ENCODE measurements at places on chromosomes 12 and 14. TPM values are rescaled to one million over a fixed set of nuclear protein-coding genes. Genes with fewer than 3 reads are reported as not detected.

DNA sequence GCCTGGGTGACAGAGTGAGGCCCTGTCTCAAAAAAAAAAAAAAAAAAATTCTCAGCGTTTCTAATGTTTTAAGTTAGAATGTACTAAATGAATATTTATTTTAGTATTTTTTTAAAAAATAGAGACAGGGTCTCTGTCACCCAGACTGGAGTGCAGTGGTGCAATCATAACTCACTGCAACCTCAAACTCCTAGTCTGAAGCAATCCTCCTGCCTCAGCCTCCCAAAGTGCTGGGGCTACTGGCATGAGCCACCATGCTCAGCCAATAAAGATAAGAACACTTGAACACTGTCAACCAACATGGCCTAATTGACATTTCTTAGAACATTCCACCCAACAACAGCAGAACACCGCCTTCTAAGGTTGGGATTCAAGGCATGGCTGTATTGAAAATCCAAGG is 5.1 kb upstream of the DYNC1H1 start:
- peaks cover 2% of the 10 kb centered on the region for H3K27me3 ChIP-seq
- H3K4me1 ChIP-seq = peaks cover 12% of the 10 kb centered on the region
- H3K4me3 ChIP-seq = no peak overlapping the region
- H3K36me3 ChIP-seq = no peaks in the 10 kb centered on the region

DNA sequence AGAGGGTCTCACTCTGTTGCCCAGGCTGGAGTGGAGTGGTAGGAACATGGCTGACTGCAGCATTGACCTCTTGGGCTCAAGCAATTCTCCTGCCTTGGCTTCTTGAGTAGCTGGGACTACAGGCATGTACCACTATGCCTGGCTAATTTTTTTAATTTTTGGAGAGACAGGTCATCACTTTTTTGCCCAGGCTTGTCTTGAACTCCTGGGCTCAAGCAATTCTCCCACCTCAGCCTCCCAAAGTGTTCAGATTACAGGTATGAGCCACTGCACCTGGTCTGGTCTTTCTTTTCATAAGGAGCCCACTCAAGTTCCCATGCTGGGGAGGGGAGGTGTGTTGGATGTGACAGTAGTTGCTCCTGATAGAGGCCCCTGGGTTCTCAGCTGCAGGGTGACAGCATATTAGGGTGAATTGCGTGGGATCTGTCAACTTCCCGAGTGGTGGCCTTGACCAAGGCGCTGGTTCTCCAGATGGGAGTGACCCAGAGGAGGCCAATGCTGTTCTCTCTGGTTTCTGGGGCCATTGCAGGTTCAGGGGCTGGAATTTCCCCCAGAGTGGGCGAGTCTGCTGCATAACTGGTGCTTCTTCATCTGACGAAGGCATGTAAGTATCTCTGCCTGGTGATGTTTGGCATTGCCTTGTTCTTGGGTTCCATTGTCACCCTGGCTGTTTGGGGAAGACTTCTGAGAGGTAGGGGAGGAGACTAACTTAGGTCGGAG is 52.4 kb upstream of the ESRRB start:
- no peak overlapping the region for H3K4me3 ChIP-seq
- no peak for DNase-seq
- H3K36me3 ChIP-seq = no peaks in the 10 kb centered on the region
- no peaks in the 10 kb centered on the region for H3K4me1 ChIP-seq
- no peak overlapping the region for H3K27ac ChIP-seq

GRCh38 chr14:104135904-104136471 is 2.4 kb upstream of the KIF26A start:
- peaks cover 4% of the 10 kb centered on the region for H3K4me1 ChIP-seq
- peaks cover 28% of the 10 kb centered on the region for H3K27me3 ChIP-seq
- H3K36me3 ChIP-seq = no peaks in the 10 kb centered on the region

- no peaks in the 10 kb centered on the region for H3K36me3 ChIP-seq
- no peak overlapping the region for H3K4me3 ChIP-seq
- H3K4me1 ChIP-seq = no peaks in the 10 kb centered on the region
- no peaks in the 10 kb centered on the region for H3K27me3 ChIP-seq
- no peak overlapping the region for H3K27ac ChIP-seq
These were observed 81.2 kb downstream of the BMP4 start for GRCh38 chr14:53875324-53875897.

- no peaks in the 10 kb centered on the region for H3K27me3 ChIP-seq
- peaks cover 80% of the 10 kb centered on the region for H3K4me1 ChIP-seq
- DNase-seq = no peak
- H3K36me3 ChIP-seq = peaks cover 46% of the 10 kb centered on the region
- H3K4me3 ChIP-seq = no peak overlapping the region
These were observed 80.1 kb downstream of the CHST11 start for GRCh38 chr12:104536841-104537240.

DNA sequence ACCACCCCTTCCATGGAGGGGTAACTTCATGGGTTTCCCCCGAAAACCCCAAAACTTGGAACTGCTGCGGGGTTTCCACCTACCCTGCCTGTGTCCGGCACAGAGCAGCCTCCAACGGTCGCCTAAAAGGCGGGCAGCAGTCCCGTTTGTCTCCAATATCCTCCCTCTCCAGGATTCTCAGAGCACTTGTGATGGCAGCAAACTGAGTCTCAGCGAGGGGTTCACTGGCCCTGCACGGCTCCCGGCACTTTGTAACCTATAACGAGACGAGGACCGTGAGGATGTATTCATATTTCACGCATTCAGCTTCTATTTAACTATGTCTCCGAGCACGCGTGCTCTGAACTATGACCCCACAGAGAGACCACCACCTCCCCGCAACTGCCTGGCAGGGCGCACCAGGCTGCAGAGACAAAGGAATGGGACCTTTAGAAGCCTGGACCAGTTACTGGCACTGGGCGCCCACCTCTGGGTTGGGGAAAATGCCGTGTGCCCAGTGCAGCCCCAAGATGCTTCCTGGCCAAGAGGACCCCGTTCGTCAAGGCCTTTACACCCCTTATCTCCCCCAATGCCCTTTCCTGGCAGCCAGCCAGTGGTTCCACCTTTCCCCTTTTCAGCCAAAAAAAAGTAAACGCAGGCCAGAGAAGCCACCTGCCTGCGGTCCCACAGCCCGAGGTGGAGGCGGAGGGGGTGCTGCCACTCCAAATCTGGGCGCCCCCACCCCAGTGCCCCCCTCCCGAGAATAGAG is 173.1 kb upstream of the RTL1 start:
- no peak overlapping the region for H3K4me3 ChIP-seq
- H3K27me3 ChIP-seq = peaks cover 25% of the 10 kb centered on the region
- no peaks in the 10 kb centered on the region for H3K36me3 ChIP-seq
- no peaks in the 10 kb centered on the region for H3K4me1 ChIP-seq
- no peak for DNase-seq
- no peak overlapping the region for H3K27ac ChIP-seq

- peaks cover 23% of the 10 kb centered on the region for H3K36me3 ChIP-seq
- no peak overlapping the region for H3K4me3 ChIP-seq
- DNase-seq = no peak
These were observed 37.6 kb downstream of the ACADS start for GRCh38 chr12:120763250-120763649.

GRCh38 chr12:75738486-75738885 is 227.1 kb upstream of the KRR1 start:
- H3K27me3 ChIP-seq = peaks cover 5% of the 10 kb centered on the region
- DNase-seq = peak; percentile 9
- peaks cover 22% of the 10 kb centered on the region for H3K4me1 ChIP-seq
- no peak overlapping the region for H3K4me3 ChIP-seq

The ASB2 gene
- total RNA-seq = 21.1 TPM

The LAG3 gene
- 268 TPM for total RNA-seq

The KRT82 gene
- total RNA-seq = not detected

The CLEC4A gene
- 1.3 TPM for total RNA-seq

The VPS29 gene
- 111 TPM for total RNA-seq

The NELL2 gene
- total RNA-seq = 16.4 TPM

The PRICKLE1 gene
- 0.34 TPM for total RNA-seq

The NFYB gene
- total RNA-seq = 25.2 TPM

The RAB5B gene
- total RNA-seq = 47.0 TPM

The TAS2R7 gene
- not detected for total RNA-seq

Data from activated T-helper 1 cell treated with anti-CD3 and anti-CD28 coated beads, Interleukin-12 subunit alpha, Interleukin-12 subunit beta, Interleukin-2, Interleukin-4 antibody, amounts not matched to agents 30 ng/mL and 10 ng/mL and 1 ng/mL, durations not matched to agents 14 hours and 24 hours and 36 hours (primary cell).